Spinal cord (tissue), 10 donors: ENCODE measurements at places on chromosomes 4 and X. TPM values are rescaled to one million over a fixed set of nuclear protein-coding genes. Genes with fewer than 3 reads are reported as not detected.
A peak's percentile ranks its signal among the peaks of the same experiment; 100 is the strongest.

DNA sequence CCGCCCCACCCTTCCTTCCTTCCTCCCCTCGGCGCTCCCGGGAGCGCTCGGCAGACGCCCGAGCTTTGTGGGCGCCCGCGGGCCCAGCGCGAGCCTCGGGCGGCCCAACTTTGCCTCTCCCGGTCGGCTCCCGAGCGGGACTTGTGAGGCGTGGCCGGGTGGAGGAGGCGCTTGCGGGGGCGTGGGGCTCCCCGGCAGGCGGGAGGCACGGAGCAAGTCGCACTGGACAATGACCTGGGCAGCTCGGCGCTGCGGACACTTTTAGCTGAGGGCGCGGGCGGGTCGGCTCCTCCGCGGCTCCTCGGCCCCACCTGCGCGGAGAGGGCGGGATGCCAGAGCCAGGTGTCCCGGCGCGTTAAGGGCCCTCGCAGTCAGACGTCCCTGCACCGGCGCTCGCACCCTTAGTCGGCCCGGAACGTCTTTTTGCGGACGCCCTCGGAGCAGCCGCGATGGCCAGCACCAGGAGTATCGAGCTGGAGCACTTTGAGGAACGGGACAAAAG, 385 bp downstream of the DCLK2 start:
- DNase-seq = peak; percentile 72

DNA sequence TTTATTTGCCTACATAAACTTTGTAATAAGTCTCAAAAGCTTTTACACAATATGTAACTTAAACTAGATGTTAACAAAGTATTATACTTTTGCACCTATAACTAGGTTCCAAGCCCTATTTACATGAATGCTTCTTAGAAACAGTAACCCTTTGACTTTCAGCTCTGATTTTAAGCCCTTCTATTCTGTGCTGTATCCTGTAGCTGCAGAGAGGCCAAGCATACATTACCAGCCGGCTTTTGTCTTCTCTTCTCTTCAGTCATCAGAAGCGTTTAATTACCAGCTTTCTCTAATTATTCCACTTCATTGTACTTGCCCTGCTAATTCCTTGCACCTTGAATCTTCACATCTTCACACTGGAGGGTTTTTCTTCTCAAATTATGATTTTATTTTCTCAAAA, 403.1 kb downstream of the PDGFC start:
- DNase-seq = peak; percentile 57

- DNase-seq = no peak
Observed at GRCh38 chrX:43728966-43729365, 72.9 kb downstream of the MAOA start.

DNA sequence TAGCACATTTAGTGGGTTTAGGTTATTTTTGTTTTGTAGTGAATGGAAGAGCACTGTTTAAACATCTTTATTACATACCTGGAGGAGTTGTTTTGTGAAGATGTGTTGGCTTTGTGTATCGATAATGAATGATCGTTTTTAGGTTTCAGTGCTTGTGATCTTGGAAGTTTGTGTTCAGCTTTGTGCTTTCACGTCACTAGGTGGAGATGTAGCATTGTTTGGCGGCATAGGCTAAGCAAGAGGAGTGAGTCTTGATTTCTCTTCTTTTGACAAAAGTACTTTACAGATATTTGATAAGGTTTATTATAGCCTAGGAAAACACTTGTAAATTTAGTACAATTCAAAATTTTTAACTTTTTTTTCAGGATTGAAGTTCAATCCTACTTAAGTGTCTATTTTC, 50.4 kb downstream of the PDK3 start:
- no peak for DNase-seq

- DNase-seq = no peak
Observed at GRCh38 chrX:10099411-10099810, 57.4 kb upstream of the CLCN4 start.

- no peak for DNase-seq
Observed at GRCh38 chrX:115957862-115958490, 212.6 kb upstream of the AGTR2 start.

GRCh38 chr4:73885574-73886267, 16.5 kb downstream of the CXCL1 start:
- no peak for DNase-seq

The BEX1 gene
- total RNA-seq = 114 TPM
